Panc1 (cell line): ENCODE measurements at places on chromosomes 2 and 18.

- DNase-seq: no peak
Observed at GRCh38 chr2:27903018-27903417, 12.5 kb downstream of the BABAM2 start.

- DNase-seq: no peak
Observed at GRCh38 chr2:160333324-160334027, 133.4 kb upstream of the ITGB6 start.

DNA sequence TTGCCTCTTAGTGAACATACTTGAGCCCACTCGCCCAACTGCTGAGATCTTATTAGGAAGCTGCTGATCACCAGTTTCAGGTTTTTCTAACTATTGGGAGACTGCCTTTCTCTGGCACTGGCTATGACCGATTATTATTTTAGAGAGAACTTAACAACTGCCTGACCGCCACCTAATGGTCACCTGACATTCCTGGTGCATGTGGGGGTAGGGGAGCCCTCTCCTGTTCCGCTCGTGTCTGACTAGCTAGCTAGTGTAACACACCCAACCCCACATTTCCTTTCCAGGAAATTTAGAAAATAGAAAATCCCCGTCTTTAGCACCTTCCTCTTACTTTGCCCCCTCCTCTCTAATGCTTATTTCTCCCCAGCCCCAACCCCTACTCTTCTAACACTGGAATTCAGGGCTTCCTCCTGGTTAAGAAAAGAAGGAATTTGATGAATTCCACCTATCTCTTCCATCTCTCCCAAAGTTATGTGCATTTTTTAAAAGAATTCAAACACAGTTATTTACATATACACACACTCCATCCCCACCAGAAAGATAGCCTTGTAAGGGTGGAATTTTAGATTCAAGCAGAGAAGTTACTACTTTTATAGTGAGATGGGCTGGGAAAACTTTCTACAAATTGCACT is 19.4 kb upstream of the DNER start:
- no peak for DNase-seq

DNA sequence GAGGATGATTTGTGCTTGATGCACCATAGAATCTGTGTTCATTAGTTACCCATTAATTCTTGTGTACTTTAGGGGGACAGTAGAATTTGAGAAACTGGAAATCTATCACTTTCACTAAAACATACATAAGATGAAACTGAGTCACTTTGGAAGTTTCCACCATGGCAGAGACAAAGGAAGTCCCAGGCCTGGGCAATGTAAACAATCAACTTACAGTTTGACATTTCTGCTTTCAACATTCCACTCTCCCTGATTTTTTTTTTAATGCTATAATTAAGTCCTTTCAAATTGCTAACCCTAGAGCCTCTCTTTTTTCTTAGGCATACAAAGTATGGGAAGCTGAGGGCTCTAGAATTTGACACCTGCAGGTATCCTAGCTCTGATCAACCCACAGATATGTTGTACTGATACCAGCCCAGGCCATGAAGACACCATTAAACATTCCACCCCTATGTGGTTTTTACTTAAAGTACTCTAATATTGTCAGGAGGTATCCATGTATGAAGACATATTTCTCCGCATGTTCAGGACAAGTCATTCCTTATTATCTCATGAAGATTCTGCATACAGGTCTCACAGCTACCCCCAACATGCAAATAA is 88.5 kb upstream of the GLS start:
- no peak for DNase-seq

- no peak for DNase-seq
Observed at GRCh38 chr2:219308142-219309101, 779 bp downstream of the PTPRN start.

GRCh38 chr2:147076634-147077033 is 768.2 kb upstream of the ACVR2A start:
- no peak for DNase-seq

GRCh38 chr2:16408331-16409005 is 257.2 kb downstream of the CYRIA start:
- DNase-seq: no peak

DNA sequence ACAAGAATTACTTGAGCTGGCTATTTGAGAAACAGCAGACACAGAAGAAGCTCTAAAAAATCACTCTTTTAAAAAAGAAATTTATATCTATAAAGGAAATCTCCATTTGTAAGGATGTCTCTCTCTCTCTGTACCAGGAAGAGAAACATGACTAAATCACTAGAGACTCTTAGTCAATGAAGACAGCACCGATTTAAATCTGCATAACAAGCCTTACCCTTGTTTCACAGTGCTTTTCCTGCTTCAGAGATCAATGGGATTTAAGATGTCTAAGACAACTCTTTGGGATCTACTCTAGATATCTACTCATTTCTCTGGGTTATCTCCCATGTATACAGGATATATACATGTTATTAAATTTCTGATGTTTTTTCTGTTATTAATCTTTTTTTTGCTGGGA is 359.2 kb upstream of the RND3 start:
- DNase-seq: no peak

DNA sequence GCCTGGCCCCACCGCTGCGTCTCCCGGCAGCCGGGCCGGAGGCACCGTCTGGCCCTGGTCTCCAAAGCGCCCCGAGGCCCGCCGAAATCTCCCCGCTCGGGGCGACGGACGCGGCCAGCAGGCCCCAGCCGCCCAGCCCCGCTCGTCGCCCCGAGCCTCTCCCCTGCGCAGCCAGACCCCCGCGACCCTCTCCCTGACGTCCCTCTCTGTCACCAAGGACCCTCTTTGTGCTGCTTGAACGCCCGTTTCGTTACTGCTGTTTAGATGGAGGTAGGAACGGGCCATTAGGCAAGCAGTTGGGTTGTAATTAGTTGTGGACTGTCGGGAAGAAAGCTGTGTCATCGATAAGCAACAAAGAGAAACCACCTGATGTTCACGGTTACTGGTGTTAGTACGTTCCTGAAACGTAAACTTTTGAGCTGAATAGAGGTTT is 686 bp downstream of the UBXN4 start:
- DNase-seq: no peak

DNA sequence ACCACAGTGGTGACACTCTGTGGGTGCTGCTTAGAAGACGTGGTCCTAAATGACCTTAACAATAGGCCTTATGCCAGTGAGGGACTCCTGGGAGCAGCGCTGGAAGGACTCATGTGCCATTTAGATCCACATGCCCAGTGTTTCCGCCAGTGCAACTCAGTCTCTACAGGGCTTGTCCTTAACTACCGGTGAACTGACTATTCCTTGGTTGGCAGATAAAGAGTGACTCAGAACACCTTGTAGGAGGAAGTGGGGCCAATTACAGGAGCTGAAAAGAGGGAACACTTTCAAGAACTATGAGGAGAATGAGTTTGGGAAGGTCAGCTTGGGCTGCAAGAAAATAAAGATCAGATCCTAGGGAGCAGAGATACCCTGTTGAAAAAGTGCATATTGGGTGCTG is 1.8 kb upstream of the CDK5R2 start:
- no peak for DNase-seq

- DNase-seq: no peak
Observed at GRCh38 chr18:40094441-40094840, 1860.6 kb upstream of the PIK3C3 start.

GRCh38 chr2:169185711-169186110 is 116.3 kb downstream of the DHRS9 start:
- DNase-seq: no peak

DNA sequence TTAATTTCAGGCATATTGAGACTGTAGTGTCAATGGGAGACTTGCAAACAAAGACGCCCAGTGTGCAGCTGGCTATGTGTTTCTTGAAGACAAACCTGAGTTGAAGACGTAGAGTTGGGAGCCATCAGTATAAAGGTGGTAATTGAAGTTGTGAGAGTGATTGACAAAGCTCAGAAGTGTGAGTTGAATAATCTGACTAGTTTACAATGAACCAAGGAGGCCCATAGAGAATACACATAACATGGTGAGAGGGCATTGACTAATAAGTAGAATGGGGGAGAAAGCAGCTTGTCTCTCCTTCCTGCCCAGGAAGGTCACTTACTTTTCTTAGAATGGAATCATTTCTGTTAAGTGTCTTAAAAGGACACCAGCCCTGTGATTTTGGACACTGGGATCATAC is 14.1 kb downstream of the SP110 start:
- no peak for DNase-seq
